Tibial nerve (tissue), 4 donors: ENCODE measurements at places on chromosomes 3 and 15. TPM values are rescaled to one million over a fixed set of nuclear protein-coding genes. Genes with fewer than 3 reads are reported as not detected.

STXBP5L gene
- total RNA-seq, result 0.30 TPM

MAGI1 gene
- total RNA-seq, result 30.6 TPM

FILIP1L gene
- 34.1 TPM for total RNA-seq

CELF6 gene
- 6.0 TPM for total RNA-seq

SEMA3G gene
- total RNA-seq, result 11.5 TPM

GRCh38 chr15:100592898-100593297, 9.1 kb downstream of the LINS1 start:
- no peak overlapping the region for H3K27ac ChIP-seq
- no peaks in the 10 kb centered on the region for H3K27me3 ChIP-seq
- H3K4me1 ChIP-seq, result no peaks in the 10 kb centered on the region

DNA sequence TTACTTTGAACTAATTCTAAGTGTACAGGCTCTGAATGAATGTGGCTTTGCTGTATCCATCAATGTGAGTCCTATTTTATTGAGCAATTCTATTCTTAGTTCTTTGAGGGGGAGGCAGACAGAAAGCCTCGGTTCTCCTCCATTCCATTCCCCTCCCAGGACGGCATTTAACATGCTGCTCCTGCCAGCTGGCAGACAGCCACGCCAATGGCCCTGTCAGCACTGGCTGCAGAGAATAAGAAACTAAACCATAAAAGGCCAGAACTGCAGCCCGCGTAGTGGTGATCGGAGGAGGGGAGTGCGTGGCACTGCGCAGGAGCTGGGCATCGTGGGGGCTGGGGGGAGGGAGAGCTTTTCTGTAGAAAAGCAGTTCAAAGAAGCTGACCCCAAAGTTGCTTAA, 76.0 kb upstream of the HACD2 start:
- no peaks in the 10 kb centered on the region for H3K36me3 ChIP-seq
- H3K4me1 ChIP-seq, result peaks cover 59% of the 10 kb centered on the region
- peak overlapping the region; percentile 87 for H3K27ac ChIP-seq
- peak; percentile 87 for DNase-seq
- H3K4me3 ChIP-seq, result no peak overlapping the region

DNA sequence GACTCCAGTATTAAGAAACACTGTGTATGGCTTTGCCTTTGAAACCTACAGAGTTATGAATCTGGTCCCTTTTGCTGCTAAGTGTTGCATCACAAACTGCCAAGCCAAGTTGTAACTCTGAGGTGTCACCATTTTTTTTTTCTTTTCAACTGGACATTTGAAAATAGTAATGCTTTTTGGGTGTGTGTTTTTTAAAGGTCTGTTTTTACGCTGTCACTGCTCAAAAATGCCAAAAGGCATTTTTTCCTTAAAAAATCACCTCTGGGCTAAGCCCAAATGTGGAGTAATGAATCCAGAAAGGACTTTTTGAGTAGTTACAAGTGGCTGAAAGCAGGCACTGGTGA, 9.5 kb downstream of the SMAD3 start:
- peaks cover 81% of the 10 kb centered on the region for H3K4me1 ChIP-seq
- H3K4me3 ChIP-seq, result no peak overlapping the region
- H3K27me3 ChIP-seq, result no peaks in the 10 kb centered on the region
- H3K27ac ChIP-seq, result peak overlapping the region; percentile 34
- no peaks in the 10 kb centered on the region for H3K36me3 ChIP-seq
- no peak for DNase-seq

- H3K36me3 ChIP-seq, result peaks cover 6% of the 10 kb centered on the region
- DNase-seq, result no peak
- peak overlapping the region; percentile 91 for H3K27ac ChIP-seq
- no peak overlapping the region for H3K4me3 ChIP-seq
Observed at GRCh38 chr3:8499181-8499611, 2.4 kb upstream of the LMCD1 start.

DNA sequence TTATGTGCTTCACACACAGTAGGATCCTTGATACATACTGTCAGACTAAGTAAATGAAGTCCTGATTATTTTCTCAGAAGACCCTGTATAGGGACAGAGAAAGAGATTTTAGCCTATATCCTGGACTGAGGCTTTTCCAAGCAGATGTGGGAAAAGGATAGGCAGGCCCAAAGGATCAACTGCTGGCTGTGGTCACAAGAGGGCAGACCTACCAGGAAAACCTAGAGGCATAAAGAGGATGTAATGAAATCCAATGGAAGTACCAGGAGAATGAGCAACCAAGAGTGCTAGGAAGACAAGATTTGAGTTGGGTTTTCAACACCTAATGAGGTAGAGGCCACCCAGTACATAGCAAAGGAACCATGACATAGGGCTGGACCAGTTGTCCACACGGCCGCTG, 23.1 kb downstream of the DCLK3 start:
- no peak overlapping the region for H3K27ac ChIP-seq
- DNase-seq, result no peak
- H3K27me3 ChIP-seq, result no peaks in the 10 kb centered on the region
- H3K4me3 ChIP-seq, result no peak overlapping the region
- H3K36me3 ChIP-seq, result no peaks in the 10 kb centered on the region

DNA sequence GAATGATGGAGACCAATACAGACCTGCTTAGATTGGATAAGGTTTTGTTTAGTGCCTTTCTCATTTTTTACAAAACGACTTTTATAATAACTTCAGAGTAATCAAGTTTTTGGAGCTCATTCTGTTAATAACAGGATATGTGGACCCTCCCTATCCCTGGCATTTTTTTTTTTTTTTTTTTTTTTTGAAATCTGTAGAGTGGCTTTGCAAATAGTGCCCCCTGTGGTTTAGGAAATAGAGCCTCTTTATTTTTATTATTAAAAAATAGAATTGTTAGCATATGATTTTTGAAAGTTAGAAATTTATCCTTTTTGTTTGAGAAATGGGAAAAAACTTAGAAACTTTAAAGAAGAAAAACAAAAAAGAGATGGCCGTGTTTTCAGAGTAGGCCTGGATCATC, 11.4 kb downstream of the SKIL start:
- no peak for DNase-seq
- H3K27me3 ChIP-seq, result no peaks in the 10 kb centered on the region
- H3K36me3 ChIP-seq, result no peaks in the 10 kb centered on the region
- H3K4me3 ChIP-seq, result no peak overlapping the region

GRCh38 chr3:124163689-124164088, 171.8 kb upstream of the ROPN1 start:
- no peaks in the 10 kb centered on the region for H3K4me1 ChIP-seq
- no peak overlapping the region for H3K4me3 ChIP-seq
- no peaks in the 10 kb centered on the region for H3K36me3 ChIP-seq
- no peaks in the 10 kb centered on the region for H3K27me3 ChIP-seq
- no peak for DNase-seq

DNA sequence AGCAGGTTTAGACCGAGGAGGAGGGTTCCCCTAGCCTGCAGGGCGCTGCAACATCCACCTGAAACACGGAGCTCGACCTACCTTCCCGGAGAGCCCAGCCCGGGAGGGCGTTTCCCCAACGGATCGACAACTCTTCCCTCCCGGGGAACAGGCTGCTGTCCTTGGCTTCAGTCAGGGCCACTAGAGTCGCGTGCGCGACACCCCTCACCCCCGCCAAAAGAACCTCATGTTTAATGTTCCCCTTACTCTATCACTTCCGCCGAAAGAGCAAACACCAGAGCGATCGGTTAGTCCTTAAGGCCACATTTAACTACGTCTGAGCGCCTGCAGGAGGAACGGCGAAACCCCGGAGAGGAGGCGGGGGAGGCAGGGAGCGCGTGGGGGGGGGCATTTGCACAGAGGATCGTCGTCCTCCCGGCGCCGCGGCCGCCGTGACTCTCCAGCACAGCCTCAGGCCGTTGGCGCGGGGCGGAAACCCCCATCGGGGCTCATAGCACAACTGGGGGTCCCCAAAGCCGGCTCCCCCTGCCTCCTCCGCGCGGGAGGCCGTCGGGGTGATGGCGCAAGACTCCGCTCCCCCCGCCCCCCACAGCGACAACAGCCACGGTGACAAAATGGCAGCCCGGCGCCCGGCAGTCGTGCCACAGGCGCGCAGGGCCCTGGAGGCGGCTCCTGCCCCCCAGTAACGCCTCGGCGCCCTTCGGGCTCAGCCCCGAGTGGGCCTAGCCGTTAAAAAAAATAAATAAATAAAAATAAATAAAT, 3.2 kb downstream of the ANP32A start:
- no peaks in the 10 kb centered on the region for H3K4me1 ChIP-seq
- no peaks in the 10 kb centered on the region for H3K27me3 ChIP-seq
- DNase-seq, result peak; percentile 38
- peak overlapping the region; percentile 69 for H3K4me3 ChIP-seq
- peak overlapping the region; percentile 99 for H3K27ac ChIP-seq

DNA sequence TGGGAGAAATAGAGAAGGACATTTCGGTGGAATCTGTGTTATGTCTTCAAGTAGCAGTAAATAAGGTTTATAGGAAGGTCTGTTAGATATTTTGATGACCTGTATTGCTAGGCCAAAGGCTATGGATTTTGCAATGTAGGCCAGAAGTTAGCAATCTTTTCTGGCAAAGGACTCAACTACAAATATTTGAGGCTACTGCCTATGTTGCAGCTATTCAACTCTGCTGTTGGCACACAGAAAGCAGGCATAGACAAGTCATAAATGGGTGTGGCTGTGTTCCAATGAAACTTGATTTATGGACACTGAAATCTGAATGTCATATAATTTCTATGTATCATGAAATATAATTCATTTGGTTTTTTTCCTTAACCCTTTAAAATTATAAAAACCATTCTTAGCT, 438.7 kb upstream of the C2CD4B start:
- no peak for DNase-seq
- no peaks in the 10 kb centered on the region for H3K36me3 ChIP-seq
- no peak overlapping the region for H3K4me3 ChIP-seq
- peaks cover 32% of the 10 kb centered on the region for H3K4me1 ChIP-seq
- H3K27me3 ChIP-seq, result no peaks in the 10 kb centered on the region
- H3K27ac ChIP-seq, result no peak overlapping the region

GRCh38 chr3:71355862-71356261, 227.7 kb downstream of the FOXP1 start:
- H3K27me3 ChIP-seq, result no peaks in the 10 kb centered on the region
- no peaks in the 10 kb centered on the region for H3K36me3 ChIP-seq
- no peak for DNase-seq
- H3K4me3 ChIP-seq, result no peak overlapping the region
- H3K4me1 ChIP-seq, result no peaks in the 10 kb centered on the region

GRCh38 chr15:39312984-39313383, 267.9 kb upstream of the THBS1 start:
- H3K36me3 ChIP-seq, result no peaks in the 10 kb centered on the region
- no peak overlapping the region for H3K4me3 ChIP-seq
- DNase-seq, result no peak
- peaks cover 6% of the 10 kb centered on the region for H3K4me1 ChIP-seq
- H3K27me3 ChIP-seq, result no peaks in the 10 kb centered on the region

DNA sequence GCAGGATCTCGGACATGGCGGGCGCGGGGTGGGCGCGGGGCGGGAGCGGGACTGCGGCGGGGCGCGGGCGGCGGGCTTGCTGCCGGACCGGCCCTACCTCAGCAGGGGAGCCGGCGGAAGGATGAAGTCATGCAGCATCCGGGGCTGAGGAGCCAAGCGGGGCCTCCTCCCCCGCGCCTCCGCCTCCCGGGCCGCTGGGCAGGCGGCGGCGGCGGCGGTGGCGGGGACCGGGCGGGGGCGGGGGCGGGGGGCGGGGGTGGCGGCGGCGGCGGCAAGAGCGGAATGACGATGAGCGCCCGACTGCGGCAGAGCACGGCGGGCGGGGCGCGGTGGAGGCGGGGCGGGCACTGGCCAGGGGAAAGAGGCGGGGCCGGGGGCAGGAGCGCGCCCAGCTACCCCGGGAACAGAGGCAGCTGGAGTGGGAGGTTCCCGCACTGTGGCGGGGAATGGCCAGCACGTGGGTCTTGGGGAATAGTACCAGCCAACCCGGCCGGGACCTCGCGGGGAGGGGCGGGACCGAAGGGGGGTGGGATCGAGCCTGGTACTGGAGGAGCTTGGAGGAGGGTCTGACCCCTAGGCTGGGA, at the start of gene CAMK2N2:
Gene CAMK2N2, minus strand, starts transcription at position 284 of the 584 bp plus-strand sequence. Its CDS starts 268 bp downstream, at position 16.
- H3K36me3 ChIP-seq, result no peaks in the 10 kb centered on the region
- H3K4me3 ChIP-seq, result peak within 1 kb of the TSS; percentile 53
- no peaks in the 10 kb centered on the region for H3K27me3 ChIP-seq
- no peak for DNase-seq
- peaks cover 22% of the 10 kb centered on the region for H3K4me1 ChIP-seq
- no peak within 1 kb of the TSS for H3K27ac ChIP-seq
